ENCODE measurements at places on chromosomes 1 and 21.

DNA sequence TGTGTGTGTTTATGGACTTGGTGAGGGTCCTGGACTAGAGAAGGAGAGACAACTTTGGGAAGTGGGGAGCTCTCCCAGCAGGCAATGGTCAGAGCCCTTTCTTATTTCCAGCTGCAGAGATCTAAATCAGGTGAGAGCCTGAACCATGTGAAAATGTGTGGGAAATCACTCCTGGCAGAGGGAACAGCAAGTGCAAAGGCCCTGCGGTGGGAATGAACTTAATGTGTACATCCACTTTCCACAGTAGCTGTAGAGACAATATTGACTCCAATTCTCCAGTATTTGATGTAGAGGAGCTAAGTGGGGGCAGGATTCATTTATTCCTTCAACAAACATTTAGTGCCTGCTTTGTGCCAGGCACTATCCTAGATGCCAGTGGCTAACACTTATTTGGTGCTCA, 14.7 kb upstream of the POU3F1 start:
- DNase-seq = no peak

DNA sequence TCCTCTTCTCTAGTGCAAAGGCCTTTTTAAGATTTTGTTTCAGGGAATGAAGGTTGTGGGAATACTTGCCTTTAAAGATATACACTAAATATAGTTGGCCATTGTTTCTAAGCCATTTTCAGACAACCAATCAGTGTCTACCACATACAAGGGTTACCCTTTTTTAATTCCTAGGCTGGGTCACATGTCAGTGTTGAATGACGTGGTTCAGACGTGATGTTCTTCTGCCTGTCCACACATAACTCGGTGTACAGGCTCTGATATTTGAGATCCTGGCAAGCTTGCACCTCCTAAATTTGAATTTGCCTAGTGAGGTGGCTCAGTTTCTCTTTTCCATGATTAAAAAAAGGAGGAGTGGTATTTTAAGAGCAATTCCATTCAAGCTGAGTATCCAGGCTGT, 38.8 kb downstream of the DTL start:
- DNase-seq = no peak

- no peak for DNase-seq
These were observed 16.5 kb downstream of the PRRX1 start for GRCh38 chr1:170680428-170680827.

DNA sequence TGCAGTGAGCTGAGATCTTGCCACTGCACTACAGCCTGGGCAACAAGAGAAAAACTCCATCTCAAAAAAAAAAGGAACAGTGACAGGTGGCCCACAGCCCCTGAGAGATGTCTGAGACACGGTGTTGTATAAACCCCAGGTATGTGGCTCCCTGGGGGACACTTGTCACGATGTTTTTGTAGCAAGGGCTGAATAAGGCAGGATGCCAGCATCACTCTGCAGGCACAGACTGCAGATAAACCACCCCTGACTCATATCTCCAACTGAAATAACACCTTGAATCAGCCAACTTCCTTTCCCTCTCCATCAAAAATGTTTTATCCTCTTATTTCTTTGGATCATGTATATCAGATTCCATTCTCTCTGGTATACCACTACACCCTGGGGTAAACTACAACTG, 52.5 kb downstream of the NMNAT2 start:
- no peak for DNase-seq

GRCh38 chr1:147717051-147717705, 43.2 kb downstream of the GJA5 start:
- peak; percentile 41 for DNase-seq

- no peak for DNase-seq
These were observed 153.3 kb downstream of the TOMM20 start for GRCh38 chr1:234975122-234975940.

- no peak for DNase-seq
These were observed 207.9 kb downstream of the PAPPA2 start for GRCh38 chr1:176670853-176671252.

DNA sequence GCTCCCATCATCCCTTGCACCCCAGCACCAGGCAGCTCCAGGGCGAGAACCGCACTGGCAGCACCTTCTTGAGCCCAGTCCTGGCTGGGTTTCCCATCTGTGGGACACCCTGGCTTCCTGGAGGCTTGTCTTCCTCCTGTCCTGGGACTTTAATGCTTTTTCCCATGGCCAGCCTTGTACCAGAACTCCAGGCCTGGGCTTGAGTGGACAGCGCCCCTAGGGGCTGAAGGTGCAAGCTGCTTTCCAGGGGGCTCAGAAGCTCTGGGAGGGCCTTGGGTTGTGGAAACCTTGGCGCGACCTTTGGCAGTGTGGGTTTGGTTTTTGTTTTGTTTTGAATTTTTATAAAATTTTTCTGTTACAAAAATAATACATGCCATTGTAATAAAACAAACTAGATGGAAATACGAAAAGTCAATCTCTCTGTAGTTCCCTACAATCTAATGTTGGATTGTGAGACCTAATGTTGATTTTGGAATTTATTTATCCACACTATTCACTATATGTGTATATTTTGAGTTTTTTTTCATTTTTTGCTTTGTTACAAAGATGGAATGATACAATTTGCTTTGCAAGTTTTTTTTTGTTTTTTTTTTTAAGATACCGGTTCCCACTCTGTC, 33.8 kb upstream of the RPL11 start:
- DNase-seq = peak; percentile 27

DNA sequence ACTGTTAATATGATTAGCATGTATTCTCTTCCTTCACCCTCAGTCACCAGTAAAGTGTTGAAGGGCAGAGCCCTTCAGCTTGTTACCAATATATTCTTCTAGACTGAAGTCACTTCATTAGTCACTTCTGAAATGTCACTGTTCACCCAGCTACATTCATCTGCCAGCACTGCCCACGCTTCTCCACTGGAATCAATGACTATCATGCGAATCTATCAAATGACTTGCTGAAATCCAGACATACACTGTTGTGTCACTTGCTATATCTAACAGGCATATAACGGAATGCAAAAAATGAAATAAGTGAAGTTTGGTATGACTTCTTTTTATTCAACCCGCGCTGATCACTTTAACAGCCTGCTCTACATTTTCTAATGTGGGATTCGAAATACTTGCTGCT, 16.1 kb downstream of the FH start:
- no peak for DNase-seq

GRCh38 chr1:228507961-228508652, 20.9 kb downstream of the RNF187 start:
- no peak for DNase-seq

DNA sequence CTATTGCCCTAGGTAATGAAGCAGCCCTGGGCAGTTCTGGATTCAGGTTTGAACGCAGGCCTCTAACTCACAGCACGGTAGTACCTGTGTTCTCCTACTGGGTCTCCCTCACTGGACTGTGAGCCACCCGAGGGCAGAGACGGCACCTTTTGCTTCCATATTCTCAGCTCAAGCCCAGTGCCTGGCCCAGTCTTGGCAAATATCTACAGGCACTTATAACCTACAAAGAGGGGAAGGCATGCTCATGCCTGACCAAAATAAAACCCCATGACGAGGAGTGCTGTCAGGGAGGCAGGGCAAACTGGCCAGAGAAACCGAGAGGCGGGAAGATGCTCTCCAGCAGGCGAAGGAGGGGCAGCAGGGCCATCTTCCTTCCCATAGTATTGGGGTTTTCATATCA, 91.1 kb downstream of the DDX20 start:
- no peak for DNase-seq

DNA sequence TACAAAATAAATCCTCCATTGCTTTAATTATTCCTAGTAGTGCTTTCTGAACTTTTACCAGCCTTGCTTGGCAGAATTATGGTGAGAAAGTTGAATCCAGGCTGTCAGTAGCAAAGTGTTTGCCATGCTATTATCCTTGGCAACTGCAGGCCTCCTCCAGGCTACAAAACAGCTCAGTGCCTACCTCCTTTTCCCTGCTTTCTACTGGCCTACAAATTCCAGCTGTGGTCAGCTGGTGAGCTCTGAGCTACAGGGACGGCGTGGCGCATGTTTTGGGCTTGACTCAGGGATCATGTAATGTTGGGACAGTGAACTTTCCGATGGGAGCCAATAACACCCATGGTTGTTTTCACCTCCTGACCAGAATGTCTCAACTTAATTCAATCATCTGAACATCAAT, 456.1 kb upstream of the ADAMTS5 start:
- no peak for DNase-seq

GRCh38 chr1:238370599-238370998, 479.9 kb upstream of the ZP4 start:
- DNase-seq = no peak

GRCh38 chr1:223755992-223756775, 43.8 kb downstream of the CAPN2 start:
- no peak for DNase-seq

DNA sequence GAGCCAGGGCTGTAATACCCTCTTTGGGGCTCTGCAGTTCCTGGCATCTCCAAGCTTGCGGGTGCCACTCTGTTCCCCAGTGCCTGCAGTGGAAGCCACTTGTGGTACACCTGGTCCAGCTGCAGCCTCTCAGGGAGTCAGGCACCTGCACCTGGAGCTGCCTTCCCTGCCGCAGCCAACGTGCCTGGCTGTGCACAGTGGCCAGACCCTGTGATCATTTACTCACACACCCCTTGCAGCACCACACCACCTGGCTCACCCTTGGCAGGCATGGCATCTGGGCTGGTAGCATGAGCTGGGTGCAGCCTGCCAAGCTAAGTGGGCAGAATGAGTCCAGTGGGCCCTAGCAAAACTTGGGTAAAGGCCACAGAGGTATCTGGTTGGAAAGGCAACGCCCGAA, 51.1 kb upstream of the NTPCR start:
- no peak for DNase-seq

GRCh38 chr1:180255536-180256340, 25.7 kb downstream of the LHX4 start:
- DNase-seq = no peak

GRCh38 chr1:20404466-20404865, 81.5 kb downstream of the CAMK2N1 start:
- no peak for DNase-seq

DNA sequence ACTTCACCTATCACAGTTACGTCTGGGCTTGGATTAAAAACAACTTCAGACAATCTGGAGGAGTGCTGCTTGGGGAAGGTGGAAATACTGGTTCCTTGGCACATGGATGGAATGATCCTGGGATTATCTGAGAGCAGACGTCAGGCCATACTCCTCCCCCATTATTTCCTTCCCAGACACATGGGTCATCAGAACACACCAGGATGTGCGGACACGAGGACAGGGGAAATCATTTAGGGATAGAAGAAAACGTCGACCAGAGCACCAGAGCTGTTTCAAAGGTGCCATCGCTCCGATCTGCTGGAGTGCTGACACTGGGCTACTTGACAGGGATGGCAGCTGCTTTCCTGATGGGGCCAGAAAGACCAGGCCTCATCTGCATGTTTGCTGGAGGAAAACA, 31.8 kb upstream of the ANGPTL7 start:
- DNase-seq = no peak

- peak; percentile 65 for DNase-seq
These were observed 14.7 kb upstream of the CFAP126 start for GRCh38 chr1:161382214-161383019.

DNA sequence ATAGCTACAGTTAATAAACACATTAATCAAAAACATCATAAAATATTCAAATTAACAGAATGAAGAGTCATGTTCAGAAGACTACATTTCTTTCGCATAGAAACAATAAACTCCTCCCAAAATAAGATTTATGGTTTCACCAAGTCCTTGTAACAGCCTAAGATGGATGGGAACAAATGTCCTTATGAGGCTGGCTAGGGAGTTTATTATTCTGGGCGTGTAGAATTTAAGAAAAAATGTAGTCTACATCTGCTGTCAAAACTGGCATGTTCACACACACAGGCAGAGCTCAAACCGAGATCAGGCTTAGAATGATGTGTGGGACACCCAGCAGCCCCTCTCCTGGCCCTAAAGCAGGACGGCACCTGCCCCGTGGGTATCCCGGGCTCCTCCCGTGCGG, 101.1 kb downstream of the NPHP4 start:
- DNase-seq = no peak

DNA sequence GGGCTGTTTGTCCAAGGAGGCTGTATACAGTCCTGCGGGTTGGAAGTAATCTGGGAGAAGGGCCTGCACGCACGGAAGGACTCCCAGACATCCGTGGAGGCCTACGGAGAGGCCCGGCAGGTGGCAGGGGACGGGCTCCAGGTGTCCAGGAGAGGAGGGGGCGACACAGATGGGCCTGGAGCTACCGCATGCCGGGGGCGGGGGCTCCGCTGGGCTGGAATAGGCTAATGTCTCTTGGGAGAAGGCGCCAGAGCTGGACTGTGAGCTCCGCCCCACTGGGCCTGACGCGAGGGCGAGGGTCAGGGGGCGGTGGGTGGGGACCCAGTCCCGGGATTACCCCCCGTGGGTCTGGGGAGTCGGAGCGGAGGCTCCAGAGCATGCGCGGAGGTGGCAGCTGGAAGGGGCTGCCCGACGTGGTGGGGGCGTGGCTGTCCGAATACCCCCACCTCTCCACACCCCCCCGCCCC, 659 bp downstream of the AGO1 start:
- DNase-seq = peak; percentile 65

GRCh38 chr1:151799179-151800022, 5.8 kb downstream of the LINGO4 start:
- no peak for DNase-seq

DNA sequence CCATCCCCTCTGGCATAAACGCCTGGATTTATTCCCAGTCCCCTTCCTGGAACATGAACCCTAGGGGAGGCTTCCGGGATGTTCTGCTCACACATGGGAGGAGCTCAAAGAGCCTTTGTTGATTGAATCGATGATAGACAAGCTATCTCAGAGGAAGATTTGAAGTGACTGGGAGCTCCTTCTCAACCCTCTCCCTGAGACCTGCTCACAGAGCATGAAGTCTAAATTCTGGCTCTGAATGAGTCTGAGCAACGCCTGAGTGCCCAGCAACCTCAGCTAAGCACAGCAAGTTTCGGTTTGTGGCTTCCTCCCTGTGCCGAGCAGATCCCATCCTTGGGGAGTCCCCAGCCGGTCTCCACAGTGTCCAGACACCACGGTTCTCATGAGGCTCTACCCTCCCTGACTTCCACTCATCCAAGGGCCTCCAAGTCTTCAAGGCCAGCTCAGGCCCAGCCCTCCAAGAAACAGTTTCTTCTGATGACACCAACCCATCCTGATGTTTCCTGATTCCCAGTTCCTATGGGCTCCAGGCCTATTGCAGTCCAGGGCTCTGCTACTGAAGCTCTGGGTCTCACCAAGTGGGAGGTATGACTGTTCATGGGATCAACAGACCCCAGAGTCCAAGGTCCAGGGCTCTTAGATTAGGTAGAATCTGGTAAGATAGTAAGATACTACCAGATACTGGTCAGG, 190.8 kb downstream of the DYRK1A start:
- no peak for DNase-seq

DNA sequence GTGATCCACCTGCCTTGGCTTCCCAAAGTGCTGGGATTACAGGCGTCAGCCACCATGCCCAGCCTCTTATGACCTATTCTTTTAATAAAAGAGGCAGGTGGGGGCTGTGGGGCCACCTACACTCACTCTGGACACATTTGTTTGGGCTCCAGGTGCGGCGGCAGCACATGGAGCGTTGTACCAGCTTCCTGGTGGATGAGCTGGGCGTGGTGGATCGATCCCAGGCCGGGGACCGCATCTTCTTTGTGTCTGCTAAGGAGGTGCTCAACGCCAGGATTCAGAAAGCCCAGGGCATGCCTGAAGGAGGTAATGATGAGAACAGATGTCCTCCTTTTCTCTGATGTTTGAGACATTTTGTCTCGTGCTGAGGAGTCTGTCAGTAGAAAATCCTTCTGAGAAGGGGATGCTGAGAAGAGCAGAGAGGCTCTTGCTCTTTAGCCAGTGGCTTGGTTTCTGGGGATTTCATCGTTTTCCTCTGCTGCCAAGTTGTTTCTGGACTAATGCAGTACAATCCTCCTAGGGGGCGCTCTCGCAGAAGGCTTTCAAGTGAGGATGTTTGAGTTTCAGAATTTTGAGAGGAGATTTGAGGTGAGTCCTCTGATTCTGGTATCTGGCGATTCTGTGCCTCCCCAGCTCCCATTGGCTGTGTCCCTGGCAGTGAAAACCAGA, 17.9 kb upstream of the MIIP start:
- peak; percentile 42 for DNase-seq
